Prostate gland (tissue), 2 donors: ENCODE measurements at places on chromosomes 11 and 22.
A peak's percentile ranks its signal among the peaks of the same experiment; 100 is the strongest.

- DNase-seq = no peak
Observed at GRCh38 chr22:35564975-35565867, 24.6 kb downstream of the RASD2 start.

GRCh38 chr11:46639197-46639839 is 22.0 kb downstream of the ATG13 start:
- no peak for DNase-seq

DNA sequence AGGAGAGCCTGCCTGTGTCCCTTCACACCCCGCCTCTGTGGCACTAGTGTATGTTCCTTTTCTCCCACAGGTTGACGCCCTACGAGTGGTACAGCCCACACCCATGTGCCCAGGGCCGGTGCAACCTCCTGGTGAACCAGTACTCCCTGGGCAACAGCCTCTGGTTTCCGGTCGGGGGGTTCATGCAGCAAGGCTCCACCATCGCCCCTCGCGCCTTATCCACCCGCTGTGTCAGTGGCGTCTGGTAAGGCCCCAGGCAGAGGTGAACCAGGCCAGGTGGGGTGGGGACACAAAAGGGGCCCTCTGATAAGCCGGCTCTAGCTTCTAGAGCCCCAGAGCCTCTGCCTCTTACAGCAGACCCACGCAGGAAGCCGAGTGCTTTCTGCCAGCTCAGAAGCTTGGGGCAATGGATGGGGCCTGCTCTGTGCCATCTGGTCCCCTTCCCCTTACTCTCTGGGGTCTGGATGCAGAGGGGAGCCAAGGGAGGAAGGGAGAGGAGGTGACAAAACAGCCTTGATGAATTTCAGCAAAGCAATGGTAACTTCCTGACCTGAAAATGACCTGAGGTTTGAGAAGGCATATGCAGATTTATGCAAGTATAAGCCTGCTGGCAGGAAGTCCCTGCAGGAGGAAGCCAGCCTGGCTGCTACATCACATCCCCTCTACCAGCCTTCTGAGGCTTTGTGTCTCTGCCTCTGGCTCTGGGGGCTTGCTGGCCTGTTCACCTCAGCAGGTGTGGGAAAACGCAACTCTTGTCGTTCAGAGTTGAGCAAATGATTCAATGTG is 67.0 kb upstream of the TBCEL start:
- DNase-seq = no peak

DNA sequence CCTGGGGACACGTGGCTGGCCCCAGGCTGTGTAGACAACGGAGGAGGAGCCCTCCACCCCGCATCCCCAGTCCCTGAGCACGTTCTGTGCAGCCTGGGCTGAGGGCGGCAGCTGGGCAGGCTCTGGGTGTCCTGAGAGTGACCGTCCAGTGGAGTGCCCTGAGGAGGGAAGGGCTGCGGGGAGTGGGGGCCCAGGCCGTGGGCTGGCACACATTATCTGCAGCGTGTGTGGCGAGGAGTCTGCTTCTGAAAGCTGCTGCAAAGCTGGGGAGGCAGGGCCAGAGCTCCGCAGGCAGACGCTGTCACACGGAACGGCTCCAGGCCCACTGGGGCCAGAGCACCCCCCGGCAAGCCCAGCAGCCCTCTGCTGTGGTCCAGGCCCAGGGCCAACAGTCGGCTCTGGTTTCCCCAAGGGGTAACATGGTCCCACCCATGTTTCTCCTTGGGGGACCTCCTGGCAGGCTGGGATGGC is 835 bp upstream of the ANO9 start:
- no peak for DNase-seq

- no peak for DNase-seq
Observed at GRCh38 chr11:103076361-103076760, 15.6 kb downstream of the DCUN1D5 start.

- peak; percentile 22 for DNase-seq
Observed at GRCh38 chr11:115198321-115198741, 305.9 kb downstream of the CADM1 start.

GRCh38 chr11:69574608-69575255 is 66.2 kb upstream of the CCND1 start:
- no peak for DNase-seq

- no peak for DNase-seq
Observed at GRCh38 chr22:27086080-27087044, 429.0 kb downstream of the MIAT start.

DNA sequence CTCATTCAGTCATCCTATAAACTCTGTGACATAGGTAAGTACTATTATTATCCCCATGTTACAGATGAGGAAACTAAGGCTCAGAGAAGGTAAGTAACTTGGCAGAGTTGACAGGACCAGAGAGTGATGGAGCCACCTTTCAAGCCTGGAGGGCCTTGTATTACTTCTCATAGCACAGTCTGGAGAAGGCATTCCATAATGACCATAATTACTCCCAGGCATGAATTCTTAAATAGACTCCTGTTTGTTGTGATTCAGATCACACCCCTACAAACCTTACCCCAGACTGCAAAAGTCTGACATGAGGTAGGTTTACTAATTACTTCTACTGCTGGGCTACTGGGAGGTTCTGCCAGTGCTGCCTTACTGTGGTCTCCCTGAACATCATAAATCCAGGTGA is 77.0 kb downstream of the CD44 start:
- no peak for DNase-seq

- DNase-seq = no peak
Observed at GRCh38 chr22:39422721-39423120, 23.1 kb downstream of the TAB1 start.

DNA sequence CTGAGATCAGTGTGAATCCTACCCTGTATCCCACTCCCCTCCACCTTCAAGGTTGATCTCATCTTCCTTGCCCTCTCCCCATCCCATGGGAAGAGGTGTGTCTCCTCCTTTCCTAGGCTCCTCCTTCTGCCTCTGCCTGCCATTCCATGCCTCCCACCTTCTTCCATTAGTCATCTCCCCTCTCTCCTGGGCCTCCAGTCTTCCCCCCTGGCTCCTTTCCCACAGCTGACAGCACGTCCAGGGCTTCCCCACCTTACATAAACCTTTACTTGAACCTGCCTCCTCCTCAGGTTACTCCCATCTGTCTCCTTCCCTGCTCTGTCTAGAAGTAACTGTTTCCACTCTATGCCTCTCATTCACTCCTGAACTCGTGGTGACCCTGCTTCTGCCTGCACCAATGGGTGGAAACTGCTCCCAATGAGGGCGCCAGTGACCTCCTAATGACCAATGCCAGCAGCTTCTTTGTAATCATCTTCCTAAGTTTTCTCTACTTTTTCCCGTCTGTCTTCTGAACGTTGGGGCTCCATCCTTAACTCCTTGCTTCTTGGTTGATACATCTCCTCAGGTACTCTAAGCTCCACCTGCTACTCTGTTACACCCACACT is 266.9 kb upstream of the NARS2 start:
- DNase-seq = no peak

DNA sequence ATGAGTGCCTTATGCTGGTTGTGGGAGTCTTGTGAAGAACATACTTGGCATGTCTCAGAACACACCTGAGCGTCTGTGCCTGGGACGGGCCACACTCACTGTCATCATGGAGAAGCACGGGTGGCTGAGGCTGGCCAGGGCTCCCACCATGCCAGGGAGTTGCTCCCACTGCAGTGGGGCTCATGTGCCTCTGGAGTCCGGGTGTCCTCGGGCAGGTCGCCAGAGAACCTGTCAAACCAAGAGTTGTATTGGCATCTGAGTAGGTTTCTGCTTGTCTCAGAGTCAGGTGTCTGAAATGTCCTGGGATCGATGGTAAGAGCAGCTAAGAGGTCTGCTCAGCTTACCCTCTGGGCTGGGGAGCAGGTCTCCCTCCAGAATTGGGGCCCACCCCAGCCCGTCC is 92.1 kb downstream of the BCR start:
- no peak for DNase-seq

DNA sequence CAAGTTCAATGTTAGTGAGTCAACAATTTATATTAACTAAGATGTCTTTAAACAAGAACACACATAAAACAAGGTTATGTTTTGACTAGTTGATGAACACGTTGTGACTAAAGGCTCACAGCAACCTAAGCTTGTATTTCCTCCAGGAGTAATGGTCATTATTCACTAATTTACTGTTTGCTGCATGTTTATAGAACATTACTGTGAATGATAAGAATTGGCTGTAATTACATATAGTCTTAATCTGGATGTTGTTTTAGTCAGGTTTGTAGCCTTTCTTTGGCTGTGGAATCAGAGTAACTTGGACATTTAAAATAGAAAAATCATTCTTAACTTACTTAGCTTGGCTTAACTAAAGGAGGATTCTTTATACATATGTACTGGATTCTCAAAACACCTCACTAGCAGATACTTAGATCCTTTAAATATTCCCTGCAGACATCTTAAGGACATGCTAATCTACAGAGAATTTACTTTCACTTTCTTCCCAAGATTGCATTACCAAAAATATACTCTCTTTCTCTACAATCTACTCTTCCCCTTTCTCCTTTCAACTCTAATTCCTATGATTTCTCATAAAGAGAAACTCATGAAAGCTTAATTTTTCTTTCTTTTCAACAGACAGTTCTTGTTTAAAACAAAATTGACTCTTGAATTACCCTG is 319.7 kb upstream of the CTSC start:
- no peak for DNase-seq

DNA sequence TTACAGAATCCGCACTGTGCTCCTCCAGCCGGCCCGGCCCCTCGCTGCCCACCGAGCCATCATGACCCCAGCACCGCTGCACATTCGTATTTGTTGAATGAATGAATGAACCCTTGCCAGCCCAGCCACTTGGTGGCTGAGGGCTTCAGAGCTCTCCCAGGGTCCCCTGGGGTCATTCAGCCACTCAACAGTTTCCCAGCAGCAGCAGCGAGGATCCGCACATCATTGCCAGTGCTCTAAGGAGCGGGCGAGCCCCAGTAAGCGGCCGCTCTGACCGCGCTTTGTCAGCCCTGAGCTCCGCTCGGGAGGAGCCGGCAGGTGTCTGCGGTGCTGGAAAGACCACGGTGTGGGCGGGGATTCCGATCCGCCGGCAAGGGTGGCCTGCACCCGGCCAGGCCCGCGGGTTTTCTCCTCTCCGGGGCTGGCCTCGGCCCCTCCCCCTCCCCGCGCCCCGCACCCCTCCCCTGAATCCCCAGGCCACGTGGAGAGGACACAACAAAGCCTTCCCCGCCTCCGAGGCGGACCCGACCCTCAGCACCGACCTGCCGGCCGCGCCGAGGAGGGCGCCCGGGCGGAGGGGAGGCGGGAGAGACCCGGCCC is 563 bp downstream of the BID start:
- DNase-seq = no peak

- no peak for DNase-seq
Observed at GRCh38 chr22:27776650-27776958, 25.0 kb downstream of the MN1 start.
